Pons (tissue), 1 donor: ENCODE measurements at places on chromosomes 4 and X.

GRCh38 chrX:10278716-10279115 lies 121.9 kb downstream of the CLCN4 start:
- DNase-seq: peak; percentile 1

DNA sequence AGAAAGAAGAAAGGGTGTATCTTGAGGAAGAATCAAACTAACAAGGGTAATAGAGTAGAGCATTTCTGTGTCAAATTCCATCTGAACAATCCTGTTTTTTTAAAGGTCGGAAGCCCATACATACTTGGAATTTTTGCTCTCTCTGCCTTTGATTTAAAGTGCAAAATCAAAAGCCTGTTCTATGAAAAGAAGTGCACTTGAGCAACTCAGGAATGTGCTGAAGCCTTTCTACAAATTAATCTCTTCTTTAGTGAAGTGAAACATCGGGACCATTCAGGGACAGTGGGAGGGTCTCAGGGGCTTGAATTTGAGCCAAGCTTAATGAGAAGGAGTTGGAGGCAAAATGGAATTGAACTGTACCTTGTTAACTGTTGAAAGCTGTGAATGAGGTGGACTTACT lies 1008.5 kb upstream of the LCORL start:
- DNase-seq: no peak

- no peak for DNase-seq
Measured at GRCh38 chr4:10731162-10731561, 46.6 kb upstream of the CLNK start.

GRCh38 chr4:140697709-140698560 lies 58.2 kb downstream of the TBC1D9 start:
- DNase-seq: no peak

DNA sequence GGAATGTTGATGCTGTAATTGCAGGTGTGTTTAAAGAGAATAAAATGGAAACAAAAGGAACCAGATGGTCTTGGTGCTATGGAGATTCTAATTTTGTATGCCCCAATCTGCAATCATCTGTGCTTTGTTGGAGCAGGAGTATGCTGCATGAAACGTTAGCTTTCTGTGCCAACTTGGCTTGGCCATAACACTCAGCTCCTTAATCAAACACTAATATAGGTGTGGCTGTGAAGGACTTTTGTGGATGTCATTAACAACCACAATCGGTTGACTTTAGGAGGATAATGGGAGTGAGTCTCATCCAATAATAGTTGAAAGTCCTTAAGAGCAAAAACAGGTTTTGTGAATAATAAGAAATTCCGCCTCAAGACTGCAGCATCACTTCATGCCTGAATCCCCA lies 399.2 kb downstream of the NLGN4X start:
- no peak for DNase-seq

DNA sequence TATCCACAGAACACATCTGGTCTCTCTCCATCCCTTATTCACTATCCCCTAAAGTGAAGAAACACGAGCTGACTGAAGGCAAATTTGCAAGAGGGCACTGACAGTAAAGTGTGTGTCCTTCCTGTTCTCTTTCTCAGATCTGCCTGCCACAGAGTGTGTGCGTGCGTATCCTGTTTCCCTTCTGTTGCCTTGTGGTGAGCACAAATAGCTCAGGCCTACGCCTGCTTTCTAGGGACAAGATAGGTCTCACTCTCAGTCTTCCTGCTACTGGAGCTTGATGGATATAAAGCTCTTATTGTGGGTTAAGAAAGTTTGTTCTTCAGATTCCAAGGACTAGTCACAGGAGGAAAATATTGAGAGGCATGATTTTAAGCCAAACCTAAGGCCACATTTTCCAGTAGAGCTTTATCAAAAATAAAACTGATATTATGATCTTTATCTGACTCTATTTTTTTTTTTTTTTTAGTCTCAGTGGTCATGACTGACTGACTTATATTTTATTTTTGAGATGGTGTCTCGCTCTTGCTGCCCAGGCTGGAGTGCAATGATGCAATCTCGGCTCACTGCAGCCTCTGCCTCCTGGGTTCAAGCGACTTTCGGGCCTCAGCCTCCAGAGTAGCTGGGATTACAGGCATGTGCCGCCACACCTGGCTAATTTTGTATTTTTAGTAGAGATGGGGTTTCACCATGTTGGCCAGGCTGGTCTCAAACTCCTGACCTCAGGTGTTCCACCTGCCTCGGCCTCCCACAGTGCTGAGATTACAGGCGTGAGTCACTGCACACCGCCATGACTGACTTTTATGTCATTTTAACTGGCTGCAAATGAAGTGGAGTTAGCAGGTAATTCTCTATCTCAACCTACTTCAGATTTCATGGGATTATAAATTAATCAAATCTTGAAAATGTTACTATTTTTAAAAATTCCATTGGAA lies 140.3 kb upstream of the SH3RF1 start:
- DNase-seq: peak; percentile 31

- DNase-seq: no peak
Measured at GRCh38 chrX:119288890-119289393, 52.9 kb downstream of the PGRMC1 start.

DNA sequence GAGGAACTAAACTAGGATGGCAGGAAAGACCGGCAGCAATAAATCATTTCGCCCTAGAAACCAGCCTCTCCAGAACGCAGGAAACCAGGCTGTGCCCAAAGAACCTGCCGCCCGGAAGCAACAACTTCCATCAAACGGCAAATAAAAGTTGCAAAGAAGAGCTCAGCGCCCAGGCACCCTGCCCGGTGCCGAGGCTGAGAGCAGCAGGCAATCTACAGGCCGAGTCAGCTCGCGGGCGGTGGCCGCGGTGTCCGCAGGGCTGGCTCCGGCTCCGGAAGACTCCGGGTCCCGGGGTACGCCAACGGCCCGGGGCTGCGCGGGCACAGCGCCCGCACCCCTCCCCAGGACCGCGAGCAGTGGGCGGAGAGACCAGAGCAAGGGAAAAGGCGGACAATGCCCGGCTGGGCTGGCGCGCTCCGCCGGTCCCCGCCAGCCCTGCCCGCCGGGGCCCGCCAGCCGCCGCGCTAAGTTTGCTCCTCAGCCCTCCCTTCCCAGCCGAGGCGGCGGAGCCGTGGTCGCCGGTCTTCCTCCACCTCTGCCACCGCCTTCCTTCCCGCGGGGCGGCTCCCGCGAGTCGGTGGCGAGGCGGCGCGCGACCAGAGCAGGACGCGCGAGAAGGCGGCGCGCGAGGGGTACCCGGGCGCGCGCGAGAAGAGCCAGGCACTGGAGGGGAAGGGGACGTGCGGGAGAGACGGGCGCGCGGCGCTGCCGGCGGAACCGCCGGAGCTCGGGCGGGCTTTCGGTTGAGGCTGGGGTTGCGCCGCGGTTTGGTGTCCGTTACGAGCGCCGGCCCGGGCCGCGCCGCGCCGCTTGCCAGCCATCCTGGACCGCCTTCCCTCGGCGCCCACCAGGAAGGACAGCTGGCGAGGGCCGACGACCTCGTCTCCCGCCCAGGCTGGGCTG lies 733 bp downstream of the FRYL start:
- DNase-seq: peak; percentile 51

- no peak for DNase-seq
Measured at GRCh38 chrX:25002661-25003020, 13.1 kb downstream of the ARX start.

- DNase-seq: peak; percentile 23
Measured at GRCh38 chr4:11623726-11624037, 195.0 kb upstream of the HS3ST1 start.

DNA sequence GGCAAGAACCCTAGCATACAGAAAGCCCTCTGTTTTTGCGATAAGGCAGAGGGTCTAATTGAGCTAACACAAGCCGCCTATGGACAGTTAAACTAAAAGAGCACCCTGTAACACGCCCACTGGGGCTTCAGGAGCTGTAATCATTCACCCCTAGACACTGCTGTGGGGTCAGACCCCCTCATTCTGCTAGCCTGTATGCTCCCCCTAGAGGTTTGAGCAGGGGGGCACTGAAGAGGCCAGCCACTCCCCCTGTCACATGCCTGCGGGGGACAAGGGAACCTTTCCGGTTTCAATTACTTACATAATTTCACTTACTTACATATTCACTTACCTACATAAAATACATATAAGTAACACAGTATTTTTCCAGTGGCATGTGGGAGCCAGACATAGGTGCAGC lies 469.5 kb upstream of the FAM241A start:
- DNase-seq: no peak

DNA sequence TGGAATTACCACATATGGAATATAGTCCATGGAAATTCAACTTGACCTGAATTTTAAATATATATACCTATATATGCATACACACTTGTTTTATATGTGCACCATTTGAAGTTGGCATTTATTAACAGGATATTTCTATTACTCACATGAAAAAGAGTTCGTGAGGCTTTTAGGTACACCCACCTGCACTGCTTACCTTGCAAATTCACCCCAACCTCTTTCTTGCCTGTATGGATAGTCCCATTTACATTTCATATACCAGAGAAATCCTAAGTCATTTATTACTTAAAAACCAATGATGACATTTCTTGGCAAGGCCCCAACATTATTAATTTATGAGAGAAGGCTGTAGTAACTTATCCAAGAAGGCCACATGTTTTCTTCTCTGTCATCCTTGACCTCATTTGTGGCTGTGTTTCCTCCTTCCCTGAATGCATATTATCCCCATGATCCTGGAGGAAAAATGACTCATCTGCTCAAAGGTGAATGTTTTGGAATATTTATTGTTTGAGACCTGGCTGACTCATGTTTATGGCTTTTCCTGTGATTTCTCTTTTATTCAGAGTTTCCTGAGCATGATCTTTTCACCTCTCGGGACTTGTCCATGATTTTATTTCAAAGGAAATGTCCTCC lies 62.2 kb upstream of the FAM241A start:
- no peak for DNase-seq

GRCh38 chr4:185598846-185599552 lies 63.7 kb upstream of the PDLIM3 start:
- no peak for DNase-seq

- no peak for DNase-seq
Measured at GRCh38 chrX:135273162-135273561, 21.3 kb downstream of the ETDA start.
